IMR-90 (cell line): ENCODE measurements at places on chromosomes 16 and 17. TPM values are rescaled to one million over a fixed set of nuclear protein-coding genes. Genes with fewer than 3 reads are reported as not detected.

DNA sequence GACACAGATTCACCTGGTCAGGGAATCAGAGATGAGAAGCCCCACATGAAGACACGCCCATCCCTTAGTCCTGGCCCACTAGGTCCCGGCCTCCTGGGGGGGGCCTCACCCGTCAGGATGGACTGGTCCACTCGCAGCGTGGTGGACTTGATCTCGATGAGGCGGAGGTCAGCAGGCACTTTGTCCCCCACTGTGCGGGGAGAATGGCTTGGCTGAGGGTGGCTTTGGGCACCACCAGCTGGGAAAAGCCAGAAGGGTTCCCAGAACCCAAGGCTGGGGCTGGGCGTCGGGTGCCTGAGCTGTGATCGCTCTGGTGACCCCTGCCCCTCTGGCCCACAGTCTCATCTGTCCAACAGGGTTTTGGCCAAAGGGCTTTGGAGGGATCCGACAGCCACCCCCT is 13.7 kb downstream of the ATP2A3 start:
- no peak for DNase-seq

The TEKT5 gene
- total RNA-seq: not detected in 2 replicates

- DNase-seq: no peak
Observed at GRCh38 chr16:67953641-67954375, 9.9 kb upstream of the LCAT start.

DNA sequence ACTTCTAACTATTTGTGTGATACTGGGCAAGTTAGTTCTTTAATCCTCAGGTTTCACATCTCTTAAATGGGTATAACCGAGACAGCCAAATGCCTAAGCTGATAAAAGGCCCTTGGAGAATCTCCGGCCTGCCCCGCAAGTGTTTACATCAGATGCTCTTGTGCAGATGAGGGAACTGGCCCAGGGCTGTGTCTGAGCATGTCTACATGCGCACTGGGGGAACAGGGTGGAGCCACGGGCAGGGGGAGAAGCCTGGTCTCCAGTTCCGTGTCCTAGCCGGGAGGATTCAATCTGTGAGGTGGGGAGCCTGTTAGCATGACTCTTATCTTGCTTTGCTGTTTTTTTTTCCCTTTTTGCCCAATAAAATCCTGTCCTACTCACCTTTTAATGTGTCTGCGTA is 222.9 kb downstream of the CDH8 start:
- no peak for DNase-seq

The HGS gene
- 49.4 and 52.5 TPM in 2 replicates for total RNA-seq

GRCh38 chr16:3945751-3946603 is 65.5 kb upstream of the CREBBP start:
- DNase-seq: peak; percentile 99

GRCh38 chr16:7344830-7345780 is 12.5 kb downstream of the RBFOX1 start:
- DNase-seq: no peak

DNA sequence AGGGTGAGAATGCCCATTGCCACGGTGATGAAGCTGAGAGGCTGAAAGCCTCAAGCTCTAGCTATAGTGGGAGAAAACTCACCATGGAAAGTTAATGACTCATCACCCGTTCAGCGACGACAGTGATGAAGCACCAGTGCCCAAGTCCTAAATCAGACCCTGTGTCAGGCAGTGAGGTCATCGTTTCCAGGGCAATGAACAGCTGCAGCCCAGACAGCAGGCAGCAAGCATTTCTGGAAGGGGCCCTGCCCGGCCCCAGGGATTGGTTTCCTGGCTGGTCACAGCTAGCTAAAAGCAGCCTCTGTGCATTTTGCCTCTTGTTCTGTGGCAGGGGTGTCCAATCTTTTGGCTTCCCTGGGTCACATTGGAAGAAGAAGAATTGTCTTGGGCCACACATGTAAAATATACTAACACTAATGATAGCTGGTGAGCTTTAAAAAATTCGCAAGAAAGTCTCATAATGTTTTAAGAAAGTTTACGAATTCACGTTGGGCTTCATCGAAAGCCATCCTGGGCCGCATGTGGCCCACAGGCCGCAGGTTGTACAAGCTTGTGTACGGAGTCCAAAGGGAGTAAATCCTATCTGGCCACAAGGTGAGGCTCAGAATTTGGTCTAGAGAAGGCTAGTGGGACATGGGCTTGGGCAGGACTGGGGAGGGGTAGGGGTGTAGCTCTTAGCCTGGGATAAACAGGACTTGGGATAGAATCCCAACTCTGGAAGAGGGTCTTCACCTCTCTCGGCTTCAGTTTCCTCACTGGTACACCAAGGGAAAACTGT is 40.6 kb downstream of the MIS12 start:
- DNase-seq: peak; percentile 98

The GAS7 gene
- 5.0 and 6.4 TPM in 2 replicates for total RNA-seq
